Neural crest cell (in vitro differentiated cells): ENCODE measurements at places on chromosomes 16 and 17. TPM values are rescaled to one million over a fixed set of nuclear protein-coding genes. Genes with fewer than 3 reads are reported as not detected.

- DNase-seq = no peak
These were observed 196.4 kb upstream of the KCNJ16 start for GRCh38 chr17:69878661-69879060.

GRCh38 chr17:78001182-78001581 lies 42.7 kb downstream of the TNRC6C start:
- no peak for DNase-seq

TEX19 gene
- total RNA-seq = 0.20 and 0.23 TPM in 2 replicates

DNA sequence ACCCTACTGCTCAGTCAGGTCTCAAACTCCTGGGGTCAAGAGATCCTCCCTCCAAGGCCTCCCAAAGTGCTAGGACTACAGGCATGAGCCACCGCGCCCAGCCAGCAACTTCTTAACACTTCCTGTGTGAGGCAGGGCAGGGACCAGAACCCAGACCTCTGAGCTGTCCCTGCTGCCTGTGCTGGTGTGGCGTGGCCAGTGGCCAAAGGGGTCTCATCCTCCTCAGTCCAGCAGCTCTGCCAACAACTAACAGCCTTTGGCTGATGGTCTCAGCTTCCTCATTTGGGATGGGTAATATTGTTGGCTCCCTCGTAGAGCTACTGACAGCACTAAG lies 1.4 kb upstream of the LLGL1 start:
- DNase-seq = no peak

DNA sequence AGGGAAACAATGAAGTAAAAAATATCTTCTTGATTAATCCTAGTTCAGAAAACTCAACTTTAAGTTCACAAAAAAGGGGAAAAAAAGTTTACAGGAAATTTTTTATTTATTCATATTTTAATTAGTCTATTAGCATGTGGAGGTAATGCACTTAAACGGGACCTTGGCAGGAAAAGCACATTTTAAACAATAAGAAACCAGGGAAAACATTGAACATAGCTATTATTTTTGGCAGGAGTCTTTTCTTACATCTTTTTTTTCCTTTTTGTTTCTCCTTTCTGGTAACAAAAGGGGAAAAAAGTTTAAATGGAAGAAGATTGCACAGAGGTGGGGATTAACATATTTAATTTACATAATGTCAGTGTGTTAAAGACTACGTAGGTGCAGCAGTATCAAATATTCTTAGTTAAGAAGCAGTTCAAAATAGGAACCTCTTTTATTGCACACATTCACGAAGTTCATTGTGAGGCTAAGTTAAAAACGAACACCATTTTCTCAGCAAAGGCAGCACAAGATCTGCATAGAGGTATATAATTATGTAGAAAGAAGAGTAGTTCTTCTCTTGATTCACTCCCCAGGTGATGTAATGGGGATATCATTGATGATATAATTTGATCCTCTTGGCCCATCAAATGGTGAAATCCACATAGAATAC lies 940.5 kb downstream of the CDH11 start:
- DNase-seq = no peak

DNA sequence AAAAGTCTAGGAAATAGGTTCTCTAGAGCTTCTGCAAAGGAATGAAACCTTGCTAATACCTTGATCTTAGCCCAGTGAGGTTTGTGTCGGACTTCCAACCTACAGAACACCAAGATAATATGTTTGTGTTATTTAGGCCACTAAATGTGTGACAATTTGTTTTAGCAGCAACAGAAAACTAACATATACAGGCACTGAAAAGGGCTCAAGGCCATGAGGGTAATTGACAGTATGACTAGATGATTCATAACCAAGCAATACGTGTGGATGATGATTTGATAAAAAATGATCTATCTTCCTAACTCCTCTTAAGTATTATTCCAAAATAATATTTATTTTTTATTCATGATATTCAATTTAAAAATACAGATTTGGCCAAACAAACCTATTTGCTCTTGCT lies 27.7 kb upstream of the MED13 start:
- no peak for DNase-seq

- DNase-seq = no peak
These were observed 168.8 kb downstream of the AATF start for GRCh38 chr17:37117373-37118142.

DNA sequence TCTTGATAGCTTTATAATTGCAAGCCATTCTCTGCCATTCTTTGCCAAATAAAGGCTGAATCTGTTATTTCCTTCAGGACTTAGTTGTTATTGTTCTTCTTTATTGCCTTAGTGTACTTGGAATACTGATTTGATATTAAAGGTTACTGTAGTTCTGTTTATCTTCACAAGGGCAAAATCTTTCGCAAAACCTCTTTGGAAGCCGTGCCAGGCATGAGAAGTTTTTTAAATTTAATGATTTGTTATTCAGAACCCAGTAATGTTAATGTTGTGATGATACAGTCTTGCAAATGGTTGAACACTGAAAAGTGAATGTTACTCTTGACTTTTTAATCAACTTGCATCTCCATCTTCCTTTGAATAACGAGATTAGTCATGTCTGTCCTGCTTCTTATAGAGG lies 1225.2 kb upstream of the GOT2 start:
- no peak for DNase-seq

DNA sequence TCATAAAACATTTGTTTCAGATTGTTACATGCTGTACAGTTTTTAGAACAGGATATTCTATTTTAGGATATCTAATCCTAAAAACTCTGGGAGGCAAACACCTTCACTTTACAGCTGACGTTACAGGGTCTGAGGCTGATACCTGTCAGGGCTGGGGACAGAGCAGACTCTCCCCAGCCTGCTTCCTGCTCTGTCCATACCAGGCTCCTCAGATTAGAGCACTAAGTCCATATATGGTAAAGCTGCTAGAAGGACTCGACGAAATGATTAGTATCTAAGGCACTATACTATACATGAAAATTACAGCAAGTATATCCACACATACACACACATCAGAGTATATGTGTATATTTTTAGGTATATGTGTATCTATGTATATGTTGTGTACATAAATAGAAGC lies 125.2 kb downstream of the ZFHX3 start:
- no peak for DNase-seq

RPL38 gene
- 967 and 1,042 TPM in 2 replicates for total RNA-seq
